ENCODE measurements at places on chromosomes 7 and 10. TPM values are rescaled to one million over a fixed set of nuclear protein-coding genes. Genes with fewer than 3 reads are reported as not detected.

- DNase-seq, result no peak
These were observed 3.7 kb downstream of the PLPP4 start for GRCh38 chr10:120460776-120461175.

DNA sequence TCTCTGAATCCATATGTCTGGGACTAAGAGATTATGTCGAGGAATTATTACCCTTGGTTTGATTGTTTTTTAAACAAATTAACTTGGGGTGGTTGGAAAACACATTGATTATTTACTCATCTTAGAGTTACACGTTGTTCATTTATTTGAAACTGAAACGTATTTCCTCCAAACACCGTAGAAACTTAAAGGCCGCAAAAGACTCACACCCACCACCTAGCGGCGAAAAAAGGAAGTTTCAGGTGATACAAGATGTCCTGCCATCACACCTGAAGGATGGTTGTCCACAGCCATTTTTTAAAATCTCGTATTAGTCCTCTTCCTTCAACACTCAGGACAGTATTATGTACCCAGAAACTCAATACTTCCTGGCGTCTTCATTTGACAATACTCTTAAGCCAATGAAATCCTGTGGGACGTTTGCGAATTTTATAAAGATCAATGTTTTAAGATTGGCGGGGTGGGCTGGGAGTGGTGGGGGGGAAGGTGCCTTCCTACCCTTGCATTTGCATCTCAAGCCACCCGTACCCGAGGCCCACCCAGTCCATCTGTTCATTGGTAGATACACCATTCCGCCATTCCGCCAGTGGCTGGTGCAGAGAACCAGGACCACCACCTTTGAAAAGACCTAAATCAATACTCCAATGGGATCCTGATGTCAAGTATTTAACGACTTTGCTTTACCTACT, 1.4 kb upstream of the LCOR start:
- peak; percentile 74 for DNase-seq

GRCh38 chr7:44858161-44858560, 10.3 kb upstream of the H2AZ2 start:
- no peak for DNase-seq

GRCh38 chr10:6135589-6136168, 46.8 kb downstream of the RBM17 start:
- no peak for DNase-seq

- DNase-seq, result no peak
These were observed 3.6 kb upstream of the DPY19L1 start for GRCh38 chr7:35040906-35041305.

DNA sequence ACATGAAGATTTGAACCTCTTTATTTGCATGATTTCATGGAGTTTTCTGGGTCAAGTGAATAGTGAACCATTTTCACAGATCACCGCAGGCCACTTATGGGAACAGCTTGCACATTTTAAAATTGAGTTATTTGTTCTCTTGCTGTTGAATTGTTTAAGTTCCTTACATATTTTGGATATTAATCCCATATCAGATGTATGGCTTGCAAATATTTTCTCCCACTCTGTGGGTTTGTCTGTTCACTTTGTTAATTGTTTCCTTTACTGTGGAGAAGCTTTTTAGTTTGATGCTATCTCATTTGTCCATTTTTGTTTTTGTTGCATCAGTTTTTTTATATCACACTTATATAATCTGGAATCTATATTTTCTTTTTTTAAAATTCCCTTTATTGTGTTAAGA, 14.1 kb upstream of the ZC3HAV1L start:
- DNase-seq, result no peak

- no peak for DNase-seq
These were observed 584 bp upstream of the ZMIZ1 start for GRCh38 chr10:79068203-79068561.

DNA sequence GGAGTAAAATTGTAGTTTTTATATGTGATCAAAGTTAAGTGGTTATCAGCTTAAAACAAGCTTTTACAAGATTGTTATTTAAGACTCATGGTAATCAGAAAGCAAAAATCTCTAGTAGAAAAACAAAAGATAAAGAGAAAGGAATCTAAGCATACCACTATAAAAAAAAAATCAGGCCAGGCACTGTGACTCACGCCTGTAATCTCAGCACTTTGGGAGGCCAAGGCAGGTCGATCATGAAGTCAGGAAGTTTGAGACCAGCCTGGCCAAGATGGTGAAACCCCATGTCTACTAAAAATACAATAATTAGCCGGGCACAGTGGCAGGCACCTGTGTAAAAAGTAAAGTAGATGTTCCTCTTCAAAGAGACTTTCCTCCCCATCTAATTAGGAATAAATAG, 265.9 kb upstream of the NRP1 start:
- DNase-seq, result no peak

- DNase-seq, result no peak
These were observed 25.8 kb downstream of the CEP41 start for GRCh38 chr7:130415006-130415405.

GRCh38 chr10:113362645-113363091, 190.2 kb upstream of the HABP2 start:
- DNase-seq, result peak; percentile 4

DNA sequence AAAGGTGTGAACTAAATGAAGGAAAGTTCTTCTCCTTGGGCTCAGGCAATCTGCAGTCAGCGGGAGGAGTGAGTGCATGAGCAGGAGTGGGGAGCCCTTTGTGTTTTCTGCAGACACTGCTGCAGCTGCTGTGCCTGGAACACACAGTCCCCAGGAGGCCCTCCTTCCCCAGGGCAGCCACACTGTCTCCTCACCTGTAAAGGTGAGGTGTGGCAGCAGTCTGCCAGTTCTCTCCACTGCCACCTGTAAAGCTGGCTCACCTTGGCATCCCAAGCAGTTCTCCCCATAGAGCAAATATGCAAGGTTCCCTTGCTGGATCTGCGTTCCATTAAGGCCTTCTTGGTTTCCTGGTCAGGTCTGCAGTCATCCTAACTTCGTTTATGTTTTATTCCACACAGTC, 5.2 kb upstream of the VWC2 start:
- DNase-seq, result no peak

DNA sequence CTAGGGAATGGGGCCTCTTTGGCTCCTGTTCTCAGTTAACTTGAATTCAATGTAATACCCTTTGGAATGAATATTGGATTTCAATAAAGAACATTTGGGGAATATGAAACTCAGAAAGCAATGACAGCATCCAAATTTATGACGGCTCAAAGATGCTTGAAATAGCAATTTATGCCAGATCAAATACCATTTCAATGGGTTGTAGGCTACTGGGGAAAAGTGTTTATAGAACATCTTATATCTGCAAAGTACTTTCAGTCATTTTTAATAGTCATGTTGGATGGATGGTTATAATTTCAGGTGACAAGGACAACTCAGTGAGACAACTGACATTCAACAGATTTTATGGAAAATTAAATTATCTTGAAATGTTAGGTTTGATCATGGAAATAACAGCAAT, 772.7 kb downstream of the PHTF2 start:
- no peak for DNase-seq

GRCh38 chr10:128540781-128541761, 414.8 kb upstream of the MKI67 start:
- peak; percentile 33 for DNase-seq

- DNase-seq, result peak; percentile 76
These were observed 196.8 kb downstream of the SKAP2 start for GRCh38 chr7:26667514-26668133.

- DNase-seq, result no peak
These were observed 305.1 kb downstream of the PTPRN2 start for GRCh38 chr7:158282461-158283001.

- DNase-seq, result no peak
These were observed 393.3 kb upstream of the AUTS2 start for GRCh38 chr7:69204943-69205342.

GRCh38 chr10:59006511-59007306, 169.7 kb upstream of the PHYHIPL start:
- DNase-seq, result no peak

DNA sequence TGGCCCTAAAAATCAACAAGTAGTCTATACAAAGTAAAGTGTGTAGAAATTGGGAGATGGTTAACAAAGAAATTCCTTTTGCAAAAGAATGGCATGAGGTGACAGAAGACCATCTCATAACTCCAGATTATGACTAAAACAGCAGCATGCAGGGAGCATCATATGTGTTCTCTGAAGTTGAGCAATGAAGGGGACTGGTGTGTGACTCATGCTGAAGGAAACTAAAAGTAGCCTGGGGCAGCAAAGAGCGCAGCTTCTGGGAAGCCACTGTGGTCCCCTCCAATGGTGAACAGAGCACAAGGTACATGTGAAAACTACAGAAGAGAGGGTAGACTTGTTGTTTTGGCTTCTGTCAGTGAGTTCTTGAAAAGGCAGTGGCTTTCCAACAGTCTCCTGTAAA, 133.4 kb downstream of the MACC1 start:
- DNase-seq, result no peak

DNA sequence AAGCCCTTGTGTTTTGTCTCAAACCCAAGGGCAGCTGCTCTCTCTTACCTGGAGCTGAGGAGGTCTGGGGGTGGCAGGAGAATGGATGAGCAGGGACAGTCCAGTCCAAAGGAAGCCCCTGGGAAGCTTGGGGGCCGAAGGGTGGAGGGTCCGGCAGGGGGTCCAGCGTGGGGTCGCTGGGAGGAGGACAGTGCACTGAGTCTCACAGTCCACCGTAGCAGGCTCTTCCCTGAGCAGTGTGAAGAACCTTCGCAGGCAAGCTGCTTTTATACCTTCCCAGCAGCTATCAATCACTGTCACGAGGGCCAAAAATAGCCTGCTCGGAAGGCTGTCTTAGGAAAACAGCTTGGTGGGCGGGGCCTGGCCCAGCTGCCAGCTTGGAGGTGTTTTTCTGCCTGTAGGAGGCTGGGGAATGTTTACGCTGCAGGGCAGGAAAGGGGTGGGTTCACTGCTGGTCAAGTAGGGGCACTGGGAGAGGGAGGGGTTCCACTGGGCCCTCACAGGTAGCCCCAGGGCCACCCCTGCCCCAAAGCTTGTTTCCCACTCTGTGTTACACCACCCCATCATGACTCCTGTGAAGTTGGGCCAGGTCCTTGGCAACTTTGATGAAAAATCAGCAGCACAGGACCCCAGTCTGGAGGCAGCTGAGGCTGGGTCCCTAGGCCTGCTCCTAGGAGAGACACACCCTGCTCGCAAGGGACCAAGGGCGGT, at the start of gene DEPP1:
TSS of gene DEPP1 (minus strand) at position 240 of the 711 bp plus-strand sequence. CDS start 779 bp downstream, outside the sequence.
- peak; percentile 94 for DNase-seq

The IFIT3 gene
- 8.5 TPM for total RNA-seq

The ADARB2 gene
- total RNA-seq, result 0.15 TPM

The PARD3 gene
- 48.6 TPM for total RNA-seq

The CYP26C1 gene
- total RNA-seq, result 0.13 TPM

The ASZ1 gene
- not detected for total RNA-seq

The BICC1 gene
- 20.8 TPM for total RNA-seq

The A1CF gene
- not detected for total RNA-seq

The PTPN12 gene
- 69.9 TPM for total RNA-seq

The VWA2 gene
- total RNA-seq, result 0.13 TPM

The STAMBPL1 gene
- total RNA-seq, result 0.63 TPM

Data from thyroid gland (tissue), 4 donors.